GM23338 (cell line): ENCODE measurements at places on chromosomes 11 and 22.

GRCh38 chr11:13666708-13667107 lies 1.8 kb upstream of the FAR1 start:
- no peak overlapping the region for H3K4me3 ChIP-seq
- H3K4me1 ChIP-seq: peaks cover 24% of the 10 kb centered on the region
- no peaks in the 10 kb centered on the region; the same call in 1 of the 2 replicates for H3K27me3 ChIP-seq
- DNase-seq: no peak

GRCh38 chr22:45540122-45540521 lies 37.4 kb downstream of the FBLN1 start:
- H3K4me1 ChIP-seq: no peaks in the 10 kb centered on the region
- no peak overlapping the region for H3K4me3 ChIP-seq
- H3K36me3 ChIP-seq: peaks cover 17% of the 10 kb centered on the region
- H3K27me3 ChIP-seq: no peaks in the 10 kb centered on the region

DNA sequence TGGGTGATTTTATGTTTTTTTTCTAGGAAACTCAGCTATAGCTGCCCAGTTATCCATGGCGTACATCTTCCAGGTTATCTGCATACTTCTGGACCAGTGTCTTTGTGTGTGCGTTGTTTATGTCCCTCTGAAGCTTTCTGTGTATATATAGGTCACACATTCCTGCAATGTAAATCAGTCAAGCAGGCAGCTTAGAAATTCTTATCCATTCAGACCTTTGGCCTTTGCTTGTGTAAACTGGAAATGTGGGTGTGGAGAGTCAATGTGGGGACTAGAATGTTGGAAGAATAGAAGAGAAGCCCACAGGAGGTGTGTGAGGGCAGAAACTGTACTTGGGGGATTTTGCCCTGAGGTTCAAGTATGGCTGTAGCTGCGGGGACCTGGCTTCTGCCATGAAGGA lies 51.7 kb downstream of the BARX2 start:
- H3K4me3 ChIP-seq: no peak overlapping the region
- H3K27me3 ChIP-seq: no peaks in the 10 kb centered on the region
- no peaks in the 10 kb centered on the region; the same call in 1 of the 2 replicates for H3K36me3 ChIP-seq
- DNase-seq: no peak
- no peaks in the 10 kb centered on the region for H3K4me1 ChIP-seq
- H3K27ac ChIP-seq: no peak overlapping the region

- 0 out of 2 replicates have a peak overlapping the region, but pooled peaks have one; percentile 9 for H3K27ac ChIP-seq
- H3K27me3 ChIP-seq: no peaks in the 10 kb centered on the region
- no peaks in the 10 kb centered on the region for H3K36me3 ChIP-seq
- DNase-seq: no peak
- H3K4me3 ChIP-seq: no peak overlapping the region
These were observed 42.3 kb downstream of the PC start for GRCh38 chr11:66915866-66916265.
